Fibroblast of skin of right biceps (primary cell): ENCODE measurements at places on chromosomes 5 and 9.

DNA sequence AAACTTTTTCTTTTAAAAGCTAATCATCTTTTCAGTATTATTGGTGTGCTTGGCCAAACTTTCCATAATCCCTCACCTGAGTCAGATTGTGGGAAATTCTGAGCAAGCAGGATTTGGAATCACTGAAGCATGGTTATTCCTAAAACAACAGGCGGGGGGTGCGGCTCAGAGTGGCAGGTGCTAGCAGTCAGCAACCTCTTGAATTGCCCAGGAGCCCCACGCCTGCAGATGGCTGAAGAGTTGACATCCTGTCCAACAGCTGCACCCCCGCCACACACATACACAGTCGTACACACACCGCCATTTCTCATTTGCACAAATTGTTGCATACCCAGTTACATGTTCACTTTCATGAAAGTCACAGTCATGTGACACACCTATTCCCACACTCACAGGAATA lies 96.6 kb downstream of the LHX2 start:
- DNase-seq: no peak

DNA sequence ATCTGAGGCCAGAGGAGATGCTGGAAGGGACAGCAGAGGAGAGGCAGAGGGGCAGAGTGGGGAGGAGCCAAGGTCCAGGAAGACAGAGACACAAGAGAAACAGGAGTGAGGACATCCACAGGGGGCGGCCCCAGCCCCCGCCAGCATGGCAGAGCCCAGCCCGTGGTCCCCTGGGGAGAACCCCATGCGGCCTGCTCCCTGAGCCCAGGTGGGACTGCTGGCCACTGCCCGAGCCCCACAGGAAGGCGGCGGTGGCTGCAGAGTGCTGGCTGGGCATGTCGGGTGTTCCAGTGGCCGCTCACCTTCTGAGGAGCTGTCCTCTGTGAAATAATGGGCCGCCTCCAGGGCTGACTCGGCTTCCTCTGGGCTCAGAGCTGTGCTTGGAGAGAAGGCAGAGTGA lies 8.9 kb upstream of the MRNIP start:
- no peak for DNase-seq

DNA sequence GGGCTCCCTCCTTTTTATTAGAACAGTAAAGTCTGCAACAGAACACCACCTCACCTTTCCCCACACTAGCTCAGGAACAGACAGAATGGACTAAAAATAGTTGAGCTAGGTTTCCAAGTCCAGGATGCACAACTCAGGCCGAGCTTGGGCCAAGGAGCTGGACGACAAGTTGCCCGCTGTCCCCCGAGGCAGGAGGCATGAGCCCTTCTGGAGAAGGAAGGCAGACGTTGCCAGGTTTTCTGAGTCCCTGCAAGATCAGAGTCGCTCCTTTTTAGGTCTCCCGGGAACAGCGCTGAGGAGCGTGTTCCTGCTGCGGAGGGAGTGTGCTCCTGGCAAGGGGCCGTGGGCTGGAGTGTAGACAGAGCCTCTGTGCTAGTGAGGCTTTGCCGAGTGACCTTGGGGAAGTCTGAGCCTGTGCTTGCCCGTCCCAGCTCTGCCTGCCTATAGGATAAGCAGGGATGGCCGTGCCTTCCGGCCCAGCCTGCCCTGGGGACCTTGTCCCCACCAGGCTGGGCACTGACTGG lies 121.6 kb downstream of the WNK2 start:
- DNase-seq: no peak

DNA sequence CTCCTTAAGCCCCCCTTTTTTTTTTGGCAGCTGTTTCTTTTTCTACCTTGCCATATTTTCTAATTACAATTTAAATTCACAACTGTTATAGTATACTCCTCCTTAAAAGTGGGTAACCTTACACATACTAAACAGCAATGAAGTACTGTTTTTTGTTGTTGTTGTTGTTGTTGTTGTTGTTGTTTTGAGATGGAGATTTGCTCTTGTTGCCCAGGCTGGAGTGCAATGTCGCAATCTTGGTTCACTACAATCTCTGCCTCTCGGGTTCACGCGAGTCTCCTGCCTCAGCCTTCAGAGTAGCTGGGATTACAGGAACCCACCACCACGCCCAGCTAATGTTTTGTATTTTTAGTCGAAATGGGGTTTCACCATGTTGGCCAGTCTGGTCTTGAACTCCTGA lies 669.1 kb upstream of the CDH6 start:
- no peak for DNase-seq

GRCh38 chr5:143583409-143583808 lies 179.9 kb upstream of the NR3C1 start:
- DNase-seq: no peak

GRCh38 chr5:139955616-139956273 lies 87.4 kb downstream of the NRG2 start:
- no peak for DNase-seq

- DNase-seq: peak; percentile 36
Measured at GRCh38 chr9:92501671-92502393, 19.5 kb upstream of the ASPN start.

- DNase-seq: no peak
Measured at GRCh38 chr5:170642776-170643436, 139.1 kb downstream of the KCNIP1 start.

- peak; percentile 33 for DNase-seq
Measured at GRCh38 chr5:132226516-132227234, 978 bp downstream of the P4HA2 start.
